ENCODE measurements at places on chromosomes 3 and 15.

DNA sequence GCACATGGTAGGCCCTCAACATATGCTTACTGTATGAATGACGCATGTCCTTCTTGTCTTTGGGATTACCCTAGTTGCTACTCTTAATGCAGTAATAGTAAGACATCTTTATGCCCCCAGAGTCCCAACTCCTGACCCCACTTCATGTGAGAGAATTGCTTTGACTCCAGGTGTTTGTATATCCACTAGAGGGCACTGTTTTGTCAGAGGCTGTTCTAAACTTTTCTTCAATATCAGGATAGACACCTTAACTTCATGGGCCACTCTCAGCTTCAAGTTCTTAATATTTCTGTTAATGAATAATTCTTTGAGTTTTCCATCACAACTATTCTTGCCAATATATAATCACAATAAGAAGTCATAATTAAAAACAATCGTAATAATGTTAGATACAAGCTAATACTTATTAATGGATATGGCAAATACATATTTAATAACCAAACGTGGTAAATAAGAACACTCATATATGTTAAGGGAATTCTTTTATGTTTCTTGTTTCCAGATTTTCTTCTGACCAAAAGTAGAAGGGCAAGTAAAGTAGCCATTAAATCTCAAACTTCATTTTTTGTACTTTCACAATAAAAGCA lies 337.2 kb upstream of the DNAJC19 start:
- DNase-seq, result no peak

DNA sequence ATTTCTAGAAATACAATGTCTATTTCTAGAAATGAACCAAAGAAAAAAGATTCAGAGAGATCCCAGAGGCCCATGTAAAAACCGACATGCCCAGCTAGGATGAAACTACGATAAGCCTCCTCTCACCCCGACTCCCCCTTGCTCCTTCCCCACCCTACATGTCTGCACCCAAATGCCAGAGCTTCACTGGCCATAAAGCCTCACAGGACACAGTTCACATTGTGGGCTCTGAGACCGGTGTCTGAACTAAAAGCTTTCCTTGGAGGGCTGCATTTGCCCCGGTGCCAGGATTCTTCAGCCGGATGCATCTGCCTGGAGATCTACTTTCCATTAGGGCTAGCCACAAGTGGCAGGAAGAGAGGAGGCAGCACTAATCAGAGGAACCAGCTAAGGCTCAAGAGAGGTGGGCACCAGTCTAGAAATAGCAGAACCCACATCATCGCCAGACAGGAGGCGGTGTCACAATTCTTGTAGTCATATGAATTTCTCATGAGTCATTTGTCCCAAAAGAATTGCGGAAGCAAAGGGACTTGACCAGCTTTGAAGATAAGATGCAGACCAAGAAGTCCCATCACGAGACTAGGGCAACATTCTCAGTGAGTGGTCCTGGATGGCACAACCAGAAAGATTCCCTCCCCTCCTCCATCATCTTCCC lies 353.6 kb downstream of the NTRK3 start:
- DNase-seq, result no peak

- DNase-seq, result no peak
Observed at GRCh38 chr3:106326941-106327695, 458.3 kb upstream of the CBLB start.

GRCh38 chr3:185760550-185760949 lies 64.3 kb downstream of the IGF2BP2 start:
- no peak for DNase-seq

DNA sequence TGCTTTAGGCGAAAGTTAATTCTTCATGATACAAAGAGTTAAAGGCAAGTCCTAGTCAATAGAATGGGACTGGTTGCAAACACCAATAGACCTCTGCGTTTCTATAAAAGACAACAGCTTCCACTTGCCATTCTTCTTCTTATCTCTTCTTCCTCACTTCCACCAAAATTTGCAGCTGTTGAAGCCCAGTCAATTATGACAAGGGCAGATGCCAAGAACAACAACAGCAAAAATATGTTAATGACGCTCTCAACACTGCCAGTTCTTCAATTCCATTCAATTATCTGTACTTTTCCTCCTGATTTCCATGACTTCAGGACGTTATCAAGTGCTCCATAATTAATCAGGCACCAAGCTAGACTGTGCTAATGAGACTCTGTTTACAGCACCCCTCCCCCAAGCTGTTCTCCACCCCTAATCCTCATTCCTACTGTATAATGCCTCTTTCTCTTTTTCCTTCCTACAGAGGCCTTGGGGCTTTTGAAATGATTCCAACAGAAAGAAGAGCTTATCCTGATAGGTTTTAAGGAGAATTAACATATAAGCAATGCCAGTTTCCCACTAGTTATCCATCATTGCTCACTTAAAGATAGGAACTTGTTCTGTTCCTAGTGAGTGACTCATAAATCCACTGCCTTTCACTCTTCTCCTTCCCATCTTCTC lies 1160.5 kb downstream of the IGSF11 start:
- no peak for DNase-seq

GRCh38 chr3:119944091-119944490 lies 150.2 kb downstream of the GSK3B start:
- DNase-seq, result no peak

GRCh38 chr3:160470181-160470580 lies 20.6 kb upstream of the TRIM59 start:
- DNase-seq, result no peak

DNA sequence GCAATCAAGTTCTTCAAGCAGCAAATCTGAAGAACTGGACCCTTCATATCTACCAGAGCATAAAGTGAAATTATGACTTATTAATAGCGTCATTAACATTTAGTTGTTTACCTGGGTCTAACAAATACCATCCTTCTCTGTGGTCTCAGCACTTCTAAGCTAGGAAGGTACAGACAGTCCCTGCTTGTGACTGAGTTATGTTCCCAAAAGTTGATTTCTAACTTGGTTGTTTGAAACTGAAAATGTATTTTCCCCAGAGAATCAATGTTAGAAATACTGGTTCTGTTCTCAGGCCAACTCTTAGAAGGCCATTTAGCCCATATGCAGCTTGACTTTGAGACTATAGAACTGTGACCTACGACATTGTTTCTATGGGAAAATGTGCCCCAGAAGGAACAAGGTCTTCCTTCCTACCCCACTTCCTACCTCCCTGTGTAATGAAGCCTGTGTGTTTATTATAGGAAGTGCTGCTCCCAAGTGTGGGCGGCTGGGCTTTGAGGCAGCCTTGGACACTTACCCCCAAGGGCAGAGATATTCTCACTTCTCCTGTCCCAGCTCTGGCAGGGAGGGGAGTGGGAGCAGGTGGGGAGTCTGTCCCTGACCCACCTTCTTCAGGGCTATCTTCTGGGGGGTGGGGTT lies 12.2 kb upstream of the MAPK6 start:
- no peak for DNase-seq

GRCh38 chr3:105606016-105606415 lies 239.3 kb downstream of the ALCAM start:
- no peak for DNase-seq

GRCh38 chr3:100936931-100937330 lies 56.3 kb downstream of the ABI3BP start:
- DNase-seq, result no peak

GRCh38 chr3:37892927-37893600 lies 31.4 kb downstream of the CTDSPL start:
- DNase-seq, result no peak

DNA sequence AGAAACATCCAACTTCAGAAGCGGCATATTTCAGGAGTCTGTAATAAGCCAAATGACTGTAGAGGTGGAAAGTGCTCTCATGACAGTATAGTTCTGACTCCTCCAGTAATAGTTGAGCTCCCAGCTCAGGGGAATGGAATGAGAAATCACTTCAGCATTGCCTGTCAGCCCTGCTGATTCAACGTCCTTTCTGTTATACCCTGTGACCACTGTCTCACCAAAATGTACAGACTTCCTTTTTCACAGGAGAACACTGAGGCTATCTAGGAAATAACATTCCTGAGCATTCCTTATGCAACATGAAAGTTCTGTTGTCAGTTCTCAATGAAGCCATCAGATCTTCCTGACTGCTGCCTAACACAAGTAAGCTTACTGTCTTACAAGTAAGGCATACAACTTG lies 284.5 kb upstream of the MME start:
- no peak for DNase-seq

DNA sequence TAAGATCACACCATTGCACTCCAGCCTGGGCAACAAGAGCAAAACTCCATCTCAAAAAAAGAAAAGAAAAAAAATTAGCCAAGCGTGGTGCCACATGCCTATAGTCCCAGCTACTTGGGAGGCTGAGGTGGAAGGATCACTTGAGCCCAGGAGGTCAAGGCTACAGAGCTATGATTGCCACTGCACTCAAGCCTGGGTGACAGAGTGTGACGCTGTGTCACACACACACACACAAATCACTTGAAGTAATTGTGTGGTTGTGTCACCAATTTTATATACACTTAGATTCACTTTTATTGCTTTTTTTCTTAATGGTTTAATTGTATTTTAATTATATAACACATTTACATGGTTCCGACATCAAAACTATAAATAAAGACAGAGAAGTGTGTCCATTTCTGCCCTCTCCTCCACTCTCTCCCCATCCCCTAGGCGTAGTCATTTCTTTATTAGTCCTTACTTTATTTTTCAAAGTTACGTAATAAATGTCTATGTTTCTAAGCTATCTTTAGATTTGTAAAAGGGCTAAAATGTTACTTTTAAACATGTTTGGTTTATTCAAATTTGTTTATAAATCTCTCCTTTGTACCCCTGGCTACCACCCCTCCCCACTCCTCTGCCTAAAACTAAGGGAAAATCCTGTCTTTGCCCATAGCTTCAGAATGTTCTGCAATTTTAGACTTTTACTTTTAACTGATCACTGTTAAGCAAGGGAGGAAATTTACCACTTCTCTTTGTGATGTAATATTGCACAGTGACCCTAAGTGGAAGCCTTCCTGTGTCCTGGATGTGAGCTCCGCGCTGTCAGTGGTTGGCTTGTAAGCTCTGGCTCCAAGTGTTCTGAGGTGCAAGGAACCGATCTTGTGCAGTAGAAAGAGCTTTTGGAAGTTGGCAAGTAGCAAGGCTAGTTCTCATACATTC lies 10.8 kb upstream of the VILL start:
- no peak for DNase-seq

DNA sequence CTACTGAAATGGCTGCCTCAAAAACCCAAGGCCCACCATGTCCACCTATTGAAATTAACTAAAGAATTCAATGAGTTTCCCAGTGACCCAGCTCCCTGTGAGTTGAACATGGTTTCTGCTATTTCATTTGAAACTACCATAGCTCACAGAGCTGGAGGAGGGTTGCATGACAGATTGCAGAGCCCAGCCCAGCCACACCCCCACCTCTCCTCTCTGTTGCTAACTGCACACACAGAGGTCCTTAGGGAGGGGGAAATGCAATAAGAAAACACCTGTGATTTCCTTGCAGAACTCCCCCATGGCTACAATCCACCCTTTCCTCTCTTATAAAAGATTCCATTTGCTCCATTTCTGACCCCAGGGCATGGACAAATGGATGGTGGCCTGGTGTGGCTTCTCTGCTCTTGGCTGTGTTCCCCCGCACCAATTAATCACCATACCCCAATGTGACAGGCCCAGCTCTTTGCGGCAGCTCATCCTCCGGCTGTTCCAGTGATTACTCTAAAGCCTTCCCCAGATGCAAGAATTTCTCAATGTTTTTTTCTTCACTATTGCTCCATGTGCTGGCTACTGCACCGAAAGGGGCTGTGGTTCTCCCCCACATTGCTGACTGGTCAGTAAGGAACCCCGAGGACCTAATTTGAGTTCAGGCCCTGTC lies 208.4 kb upstream of the KBTBD8 start:
- DNase-seq, result no peak

GRCh38 chr15:34119291-34119690 lies 17.4 kb downstream of the PGBD4 start:
- no peak for DNase-seq

- no peak for DNase-seq
Observed at GRCh38 chr3:23105048-23105447, 98.1 kb upstream of the UBE2E2 start.

GRCh38 chr15:56244038-56244810 lies 545 bp upstream of the RFX7 start:
- DNase-seq, result peak; percentile 89

DNA sequence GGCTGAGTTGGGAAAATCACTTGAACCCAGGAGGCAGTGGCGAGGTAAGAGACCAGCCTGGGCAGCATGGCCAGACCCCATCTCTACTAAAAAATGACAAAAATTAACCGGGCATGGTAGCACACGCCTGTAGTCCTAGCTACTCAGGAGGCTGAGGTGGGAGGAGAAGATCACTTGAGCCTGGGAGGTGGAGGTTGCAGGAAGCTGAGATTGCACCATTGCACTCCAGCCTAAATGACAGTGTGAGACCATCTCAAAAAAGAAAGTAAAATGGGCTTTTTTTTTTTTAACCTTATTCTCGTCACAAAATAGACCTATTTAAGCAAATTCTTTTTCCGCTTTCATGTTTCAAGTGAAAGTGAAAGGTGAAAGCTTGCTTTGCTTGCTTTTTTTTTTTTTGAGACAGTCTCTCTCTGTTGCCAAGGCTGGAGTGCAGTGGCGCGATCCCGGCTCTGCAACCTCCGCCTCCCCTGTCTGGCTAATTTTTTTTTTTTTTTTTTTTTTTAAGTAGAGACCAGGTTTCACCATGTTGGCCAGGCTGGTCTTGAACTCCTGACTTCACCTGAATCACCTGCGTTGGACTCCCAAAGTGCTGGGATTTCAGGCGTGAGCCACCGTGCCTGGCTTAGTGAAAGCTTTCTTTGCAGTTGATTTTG lies 3.6 kb downstream of the PDIA3 start:
- DNase-seq, result no peak

DNA sequence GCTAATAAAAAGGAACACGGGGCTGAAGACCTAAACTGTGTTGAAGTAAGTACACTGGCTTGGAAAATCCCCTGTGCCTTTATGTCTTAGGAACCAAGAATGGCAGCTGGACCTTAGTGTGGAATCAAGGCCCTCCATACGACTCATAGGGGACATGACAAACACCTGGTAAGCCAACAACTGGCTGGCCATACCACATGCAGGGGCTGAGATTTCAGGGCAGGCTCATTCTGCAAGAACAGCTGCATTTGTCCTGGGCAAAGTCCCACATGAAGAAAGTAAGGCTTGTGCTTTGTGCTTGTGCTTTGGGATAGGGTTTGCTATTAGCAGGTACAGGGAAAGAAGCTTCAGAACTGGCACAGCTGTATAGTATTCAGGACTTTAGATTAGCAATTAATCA lies 18.0 kb downstream of the ETV5 start:
- DNase-seq, result no peak

- no peak for DNase-seq
Observed at GRCh38 chr3:111173906-111174305, 102.3 kb downstream of the NECTIN3 start.

DNA sequence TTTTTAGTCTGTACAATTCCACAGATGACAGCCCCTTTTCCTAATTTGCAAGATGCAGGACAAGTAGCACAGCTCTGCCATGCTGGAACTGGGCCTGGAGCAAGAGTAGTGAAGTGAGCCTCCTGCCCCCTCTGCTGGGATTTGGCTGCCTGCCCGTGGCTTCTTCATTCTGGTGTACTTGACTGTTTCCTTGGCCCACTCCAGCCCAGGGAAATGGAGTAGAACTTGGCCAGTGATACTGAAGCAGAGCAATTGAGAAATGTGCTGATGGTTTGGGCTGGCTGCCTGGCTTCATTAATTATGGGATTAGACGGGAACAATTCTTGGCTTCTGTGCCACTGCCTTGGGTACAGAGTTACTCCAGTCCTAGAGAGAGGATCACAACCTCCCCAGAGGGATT lies 2.8 kb downstream of the GPD1L start:
- DNase-seq, result no peak
